ENCODE measurements at places on chromosomes 11 and 22.

DNA sequence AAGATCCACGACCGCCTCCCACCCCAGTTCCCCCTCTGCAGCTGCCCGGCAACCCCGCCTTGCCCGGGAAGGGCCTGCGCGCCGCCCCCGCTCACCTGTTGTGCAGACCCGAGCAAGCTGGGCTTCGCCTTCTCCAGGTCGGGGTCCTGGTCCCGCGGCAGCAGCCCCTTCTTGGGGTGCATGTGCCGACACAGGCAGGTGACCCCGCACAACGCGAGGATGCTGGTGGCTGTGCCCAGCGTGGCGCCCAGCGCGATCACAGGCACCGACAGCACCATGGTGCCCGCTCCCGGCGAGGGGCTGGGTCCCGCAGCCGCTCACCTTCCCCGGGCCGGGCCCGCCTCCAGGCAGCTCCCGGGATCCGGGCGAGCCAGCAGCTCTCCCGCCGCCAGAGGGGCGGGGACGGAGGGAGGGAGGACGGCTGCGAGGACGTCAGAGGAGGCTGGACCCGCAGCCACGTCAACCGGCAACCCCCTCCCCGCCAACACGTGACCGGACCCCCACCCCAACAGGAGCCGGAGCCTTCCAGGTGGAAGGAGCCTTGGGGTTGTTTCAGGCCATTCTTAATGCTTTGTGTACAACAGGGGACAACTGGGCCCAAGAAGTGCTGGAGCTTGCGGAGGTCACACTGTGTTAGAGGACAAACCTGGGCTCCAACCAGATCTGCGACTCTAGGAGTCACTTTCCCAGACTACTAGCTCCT is at the start of gene SYT13:
TSS of gene SYT13 (minus strand) at position 412 of the 703 bp plus-strand sequence. CDS start at position 278, 134 bp downstream.
- no peak for DNase-seq

- DNase-seq = peak; percentile 34
Observed at GRCh38 chr11:46684367-46684766, 16.1 kb downstream of the ARHGAP1 start.

- DNase-seq = no peak
Observed at GRCh38 chr11:31601635-31602282, 92.2 kb downstream of the ELP4 start.

GRCh38 chr11:67593565-67593905 is 9.9 kb downstream of the GSTP1 start:
- DNase-seq = no peak

DNA sequence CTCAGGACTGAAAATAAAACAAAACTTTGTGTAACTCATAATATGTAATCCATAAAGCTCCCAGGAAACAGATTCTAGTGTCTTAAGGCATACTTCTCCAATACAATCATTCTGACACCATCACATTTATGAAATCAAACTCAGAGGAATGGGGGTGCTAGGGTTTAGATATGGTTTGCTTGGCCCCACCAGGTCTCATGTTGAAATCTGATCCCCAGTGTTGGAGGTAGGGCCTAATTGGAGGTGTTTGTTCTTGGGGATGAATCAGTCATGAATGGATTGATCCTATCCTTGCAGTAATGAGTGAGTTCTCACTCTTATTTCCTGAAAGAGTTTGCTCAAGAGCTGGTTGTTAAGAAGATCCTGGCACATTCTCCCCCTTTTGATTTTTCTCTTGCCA is 380.9 kb downstream of the ETS1 start:
- DNase-seq = no peak

- peak; percentile 78 for DNase-seq
Observed at GRCh38 chr22:24390576-24390975, 36.8 kb upstream of the ADORA2A start.

DNA sequence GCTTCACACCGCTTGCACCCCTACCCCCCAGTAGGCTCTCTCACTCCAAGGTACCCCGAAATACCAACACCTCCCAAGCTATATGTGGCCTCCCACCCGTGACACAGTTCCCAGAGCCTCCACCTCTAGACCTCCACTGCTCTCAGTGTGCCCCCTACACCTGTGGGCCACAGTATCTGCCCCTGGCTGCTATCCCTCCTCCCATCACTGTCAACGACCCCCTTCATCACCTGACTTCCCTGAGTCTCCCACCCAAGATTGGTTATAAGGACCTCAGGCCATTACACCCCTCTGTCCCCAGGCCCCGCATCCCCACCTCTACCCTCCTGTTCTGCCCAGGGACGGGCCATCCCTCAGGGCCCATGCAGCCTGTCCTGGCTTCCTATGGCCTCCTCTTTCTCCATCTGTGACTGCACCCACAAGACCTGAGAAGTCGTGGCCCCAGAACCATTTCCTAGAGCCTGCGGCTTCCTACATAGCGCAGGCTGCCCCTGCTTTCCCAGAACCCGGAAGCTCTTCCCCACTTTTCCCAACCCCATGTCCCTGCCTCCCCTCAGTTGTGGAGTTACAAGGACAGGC is 734 bp downstream of the ACR start:
- no peak for DNase-seq

- no peak for DNase-seq
Observed at GRCh38 chr11:304061-304506, 3.5 kb upstream of the IFITM2 start.

DNA sequence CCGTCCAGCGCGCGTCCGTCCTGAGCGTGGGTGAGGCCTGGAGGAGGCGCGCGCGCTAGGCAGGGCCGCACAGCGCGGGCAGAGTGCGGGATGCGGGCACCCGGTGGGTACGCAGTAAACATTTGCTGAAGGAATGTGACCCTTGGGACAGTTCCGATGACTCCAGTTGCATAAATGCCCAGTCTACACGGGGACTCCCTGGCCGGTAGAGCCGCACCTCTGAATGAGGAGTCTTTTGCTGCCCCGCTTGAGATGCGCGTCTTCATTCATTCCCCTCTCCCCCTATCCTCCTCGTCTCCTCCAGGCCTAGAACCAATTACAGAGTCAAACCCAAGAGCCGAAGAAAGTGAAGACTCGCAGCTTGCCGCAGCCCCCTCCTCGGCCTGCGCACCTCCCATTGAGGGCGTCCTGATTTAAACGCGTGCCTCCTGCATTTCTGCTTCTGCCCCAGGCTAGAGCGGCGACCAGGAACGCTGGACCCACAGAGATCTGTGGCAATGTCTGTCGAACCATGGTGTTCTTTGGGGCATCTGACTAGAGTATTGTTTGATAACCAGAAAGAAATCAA is 729 bp upstream of the CHKB start:
- no peak for DNase-seq

DNA sequence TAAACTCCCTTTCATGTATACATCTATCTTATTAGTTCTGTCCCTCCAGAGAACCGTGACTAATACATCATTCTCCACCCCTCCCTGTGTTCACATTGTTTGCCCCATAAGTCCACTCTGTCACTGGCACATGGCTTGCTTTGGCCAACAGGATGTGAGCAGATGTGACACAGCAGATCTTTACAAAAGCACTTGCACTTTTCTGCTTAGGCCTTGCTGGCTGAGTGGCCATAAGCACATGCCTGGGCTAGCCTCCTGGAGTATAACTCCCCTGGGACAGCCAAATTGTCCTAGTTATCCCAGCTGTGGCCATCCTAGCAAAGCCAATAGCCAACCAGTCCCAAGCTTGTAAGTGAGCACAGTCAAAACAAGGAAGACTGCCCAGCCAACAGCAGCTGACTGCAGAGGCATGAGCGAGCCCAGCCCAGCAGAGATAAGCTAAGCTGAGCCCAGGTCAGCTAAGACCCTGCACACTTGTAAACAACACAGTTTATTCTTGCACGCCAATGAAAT is 9.7 kb upstream of the RCN1 start:
- DNase-seq = peak; percentile 41

DNA sequence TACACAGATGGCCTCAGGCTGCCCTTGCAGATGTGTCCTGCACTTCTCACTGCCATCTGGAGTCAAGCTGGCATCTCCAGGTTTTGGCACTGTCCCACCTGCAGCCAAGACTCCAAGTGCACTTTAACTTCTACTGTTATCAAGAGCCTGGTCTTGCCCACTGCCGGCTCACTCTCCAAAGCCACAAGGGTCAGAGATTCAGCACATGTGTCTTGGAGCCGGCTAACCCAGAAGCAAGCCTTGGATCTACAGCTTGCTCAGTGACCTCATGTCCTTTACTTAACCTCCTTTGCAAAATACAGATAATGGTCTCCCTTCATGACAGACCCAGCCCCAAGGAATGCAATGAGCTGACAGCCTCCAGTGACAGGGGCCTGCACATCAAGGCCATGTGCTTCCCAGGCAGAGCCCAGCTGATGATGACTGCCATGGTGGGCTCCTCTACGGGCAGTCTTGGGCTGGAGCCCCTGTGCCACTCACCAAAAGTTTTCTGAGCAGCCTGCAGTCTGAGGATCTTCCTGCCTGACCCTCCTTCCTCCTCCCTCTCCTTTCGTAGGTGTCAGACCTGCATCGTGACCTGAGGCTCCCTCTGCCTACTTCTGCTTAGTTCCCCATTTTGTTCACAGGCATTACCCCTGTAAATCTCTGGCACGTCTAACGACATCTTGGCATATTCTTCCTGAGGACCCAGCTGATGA is 9.0 kb downstream of the TP53AIP1 start:
- DNase-seq = no peak

GRCh38 chr11:127993788-127994187 is 593.6 kb downstream of the ETS1 start:
- DNase-seq = no peak

DNA sequence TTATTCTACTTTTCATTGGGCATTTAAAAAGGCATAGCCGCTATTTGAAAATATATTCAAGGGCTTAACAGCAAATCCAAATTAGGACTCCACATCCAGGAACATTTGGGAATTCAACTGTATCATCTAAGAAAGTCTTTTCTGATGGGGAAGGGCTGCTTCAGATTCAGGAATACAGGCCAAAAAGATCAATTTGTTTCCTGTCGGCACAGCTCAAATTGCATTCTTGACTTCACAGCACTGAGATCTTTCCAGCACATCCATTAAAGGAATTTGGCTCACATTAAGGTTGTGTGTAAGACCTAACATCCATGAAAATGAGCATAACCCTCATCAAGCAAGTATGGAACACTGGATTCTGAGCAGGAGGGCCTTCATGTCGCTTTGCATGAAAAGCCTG is 1169.5 kb upstream of the CCDC90B start:
- no peak for DNase-seq

DNA sequence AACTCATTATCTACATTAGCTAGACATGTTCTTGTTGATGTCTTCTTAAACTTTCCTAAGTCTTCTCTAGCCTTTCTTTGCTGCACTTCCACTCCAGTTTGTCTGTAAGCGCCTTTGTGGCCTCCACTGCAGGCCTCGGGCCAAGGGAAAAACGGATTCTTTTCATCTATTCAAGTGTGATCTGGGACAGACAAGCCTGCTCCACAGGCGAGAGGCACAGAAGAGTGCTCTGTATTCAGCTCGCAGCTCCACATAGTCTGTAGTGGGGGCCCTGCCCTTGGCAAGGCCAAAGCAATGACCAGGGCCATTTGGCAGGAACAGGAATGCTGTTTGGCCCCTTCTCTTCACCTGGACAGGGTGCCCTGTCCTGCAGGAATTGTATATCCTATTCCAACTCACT is 84.1 kb upstream of the BARX2 start:
- DNase-seq = no peak

- peak; percentile 80 for DNase-seq
Observed at GRCh38 chr11:36744375-36745168, 146.5 kb upstream of the RAG2 start.

DNA sequence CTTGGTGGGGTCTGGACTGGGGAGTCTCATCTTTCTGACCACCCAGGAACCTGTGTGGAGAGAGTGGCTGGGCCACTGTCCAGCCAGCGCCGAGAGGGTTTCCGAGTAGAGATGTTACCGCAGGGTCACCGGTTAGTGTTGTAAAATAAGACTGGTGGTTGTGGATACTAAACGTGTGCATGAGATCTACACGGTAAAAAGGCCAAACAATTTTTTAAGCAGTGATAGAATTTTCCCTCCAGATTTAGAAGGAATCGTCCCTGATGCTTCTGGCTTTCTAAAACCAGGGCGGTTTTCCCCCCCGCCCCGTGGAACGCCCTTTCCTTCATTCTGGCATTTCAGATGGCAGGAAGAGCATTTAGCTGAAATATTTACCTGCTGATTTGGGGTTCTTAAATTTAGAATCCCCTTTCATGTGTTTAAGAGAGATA is 72.6 kb upstream of the PPARA start:
- DNase-seq = no peak

DNA sequence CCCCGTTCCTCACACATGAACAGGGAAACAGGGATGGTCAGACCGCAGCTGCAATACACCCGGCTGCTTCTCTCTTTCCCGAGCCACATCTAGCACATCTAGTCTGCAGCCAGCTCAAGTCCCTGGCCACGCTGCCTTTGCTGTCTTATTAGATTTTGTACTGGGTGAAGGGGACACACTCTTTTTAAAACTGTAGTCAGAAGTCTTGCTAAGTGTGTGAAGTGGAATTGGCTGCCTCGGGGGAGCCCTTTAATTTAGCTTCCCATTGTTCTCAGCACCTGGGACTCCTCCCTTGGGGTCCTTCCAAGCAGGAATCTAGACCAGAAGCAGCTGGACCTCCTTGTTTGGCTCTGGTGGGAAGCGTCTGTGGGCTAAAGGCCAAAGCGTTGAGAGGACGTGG is 420.0 kb downstream of the CTTN start:
- DNase-seq = no peak

DNA sequence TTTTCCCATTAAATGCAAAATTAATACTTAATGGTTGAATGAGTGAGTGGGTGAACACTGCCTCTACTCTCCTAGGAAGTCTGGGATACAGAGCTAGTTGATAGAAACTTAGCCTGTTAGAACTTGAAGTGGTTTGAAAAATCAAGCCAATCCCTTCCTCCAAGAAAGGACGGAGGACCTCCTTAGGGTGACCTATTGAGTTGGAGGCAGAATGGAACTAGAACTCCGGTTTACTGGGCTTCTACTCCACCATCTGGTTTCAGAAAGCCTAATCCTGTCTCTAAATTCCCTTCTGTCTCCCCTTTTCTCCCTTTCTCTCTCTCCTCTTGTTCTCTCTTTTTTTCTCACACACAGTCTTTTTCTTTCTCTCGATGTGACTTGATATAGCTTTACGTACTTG is 19.6 kb upstream of the IL18BP start:
- DNase-seq = no peak

- peak; percentile 48 for DNase-seq
Observed at GRCh38 chr11:73453562-73453961, 77.4 kb downstream of the RELT start.

DNA sequence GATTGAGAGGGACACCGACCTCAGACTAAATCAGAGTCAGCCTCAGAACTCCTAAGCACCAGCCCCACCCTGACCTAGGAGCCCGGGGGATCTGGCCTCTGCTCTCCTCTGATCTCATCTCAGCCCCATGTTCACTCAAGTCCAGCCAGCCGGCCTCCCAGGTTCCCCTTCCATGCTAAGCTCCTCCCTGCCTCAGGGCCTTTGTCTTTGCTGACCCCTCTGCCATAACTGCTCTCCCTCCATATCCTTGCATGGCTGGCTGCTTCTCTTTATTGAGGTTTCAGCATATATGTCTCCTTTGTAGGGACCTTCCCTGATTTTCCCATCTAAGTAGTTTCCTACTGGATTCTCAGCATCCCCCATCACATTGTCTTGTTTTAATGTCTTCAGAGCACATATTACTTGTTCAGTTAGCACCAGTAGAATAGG is 780 bp upstream of the SLC15A3 start:
- no peak for DNase-seq

- DNase-seq = peak; percentile 93
Observed at GRCh38 chr11:35525501-35526175, at the start of gene PAMR1. Gene PAMR1, minus strand, starts transcription at chr11:35525616. Its CDS starts 31 bp downstream, at chr11:35525585.
